ENCODE measurements at places on chromosomes 6 and 20. TPM values are rescaled to one million over a fixed set of nuclear protein-coding genes. Genes with fewer than 3 reads are reported as not detected.

Gene OR2H2
- not detected for total RNA-seq

Gene HTR1B
- not detected for total RNA-seq

Gene LAMA5
- 0.30 TPM for total RNA-seq

Gene ANKRD60
- total RNA-seq, result not detected

Gene FOXC1
- total RNA-seq, result 0.08 TPM

Gene UNC5CL
- total RNA-seq, result 1.2 TPM

Gene FAM83C
- not detected for total RNA-seq

Gene DCDC2
- total RNA-seq, result not detected

Gene MUC22
- not detected for total RNA-seq

Gene KIF25
- total RNA-seq, result not detected

Gene EMILIN3
- total RNA-seq, result not detected

Gene IP6K3
- total RNA-seq, result not detected

Gene MYT1
- total RNA-seq, result not detected

Gene TTK
- total RNA-seq, result 24.3 TPM

Gene KIAA0408
- total RNA-seq, result 10.8 TPM

Gene TGM2
- not detected for total RNA-seq

Gene MAS1L
- not detected for total RNA-seq

Gene SRSF12
- total RNA-seq, result 0.84 TPM

Gene LINC00237
- not detected for total RNA-seq

Gene B3GALT4
- total RNA-seq, result 3.2 TPM

Gene TMEM63B
- total RNA-seq, result 17.8 TPM

Gene ANKEF1
- 1.9 TPM for total RNA-seq

Gene VGLL2
- total RNA-seq, result not detected

Gene ARFGEF3
- 0.55 TPM for total RNA-seq

Gene DOK5
- 5.5 TPM for total RNA-seq

Gene CLDN20
- not detected for total RNA-seq

Gene LY6G6C
- total RNA-seq, result not detected

Gene PTCHD4
- total RNA-seq, result not detected

Gene DBNDD2
- total RNA-seq, result 10.6 TPM
